ENCODE measurements at places on chromosomes 6 and 20.

- DNase-seq: no peak
Measured at GRCh38 chr20:992801-993535, 9.1 kb downstream of the RSPO4 start.

GRCh38 chr6:7604003-7604402 lies 14.0 kb downstream of the SNRNP48 start:
- DNase-seq: no peak

GRCh38 chr20:38883981-38884733 lies 42.1 kb upstream of the FAM83D start:
- no peak for DNase-seq

- no peak for DNase-seq
Measured at GRCh38 chr20:59055302-59055701, 12.7 kb upstream of the PRELID3B start.

DNA sequence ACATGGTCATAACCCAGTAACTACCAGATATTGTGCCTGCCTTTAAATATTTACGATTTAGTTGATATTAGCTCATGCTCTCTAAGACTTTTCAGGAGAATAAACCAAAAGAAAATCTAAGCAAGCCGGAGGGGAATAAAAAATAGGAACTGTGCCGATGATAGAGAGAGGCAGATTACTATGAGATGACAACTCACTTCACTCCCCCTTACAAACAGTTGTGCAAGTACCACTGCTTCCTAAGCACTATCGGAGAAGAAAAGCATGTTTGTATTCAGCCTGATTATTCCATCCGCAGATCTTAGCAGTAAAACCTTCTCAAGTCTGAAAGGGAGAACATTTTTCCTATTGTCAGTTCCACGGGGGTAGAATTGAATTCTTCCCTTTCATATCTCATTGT lies 294.4 kb downstream of the KCNQ5 start:
- DNase-seq: no peak

GRCh38 chr6:69284176-69284730 lies 512.6 kb downstream of the LMBRD1 start:
- DNase-seq: no peak

DNA sequence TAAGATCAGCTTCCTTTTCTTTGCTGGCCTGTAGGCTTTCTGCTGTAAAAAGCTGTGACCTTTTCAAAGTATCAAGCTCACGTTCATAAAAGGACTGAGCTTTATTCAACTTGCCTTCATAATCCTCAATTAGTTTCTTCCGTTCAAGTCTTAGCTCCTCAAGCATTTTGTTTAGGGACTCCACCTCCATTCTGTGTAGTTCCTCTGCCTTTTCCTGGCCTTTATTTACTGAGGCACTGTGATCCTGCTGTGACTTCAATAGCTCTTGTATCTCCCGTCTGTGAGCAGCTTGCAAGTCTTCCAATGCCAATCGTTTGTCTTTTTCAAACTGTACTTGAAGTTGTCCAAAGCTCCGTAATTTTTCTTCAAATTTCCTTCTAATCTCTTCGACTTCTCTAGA lies 54.4 kb downstream of the FAM184A start:
- DNase-seq: no peak

GRCh38 chr6:147057188-147057587 lies 147.0 kb upstream of the STXBP5 start:
- DNase-seq: no peak

DNA sequence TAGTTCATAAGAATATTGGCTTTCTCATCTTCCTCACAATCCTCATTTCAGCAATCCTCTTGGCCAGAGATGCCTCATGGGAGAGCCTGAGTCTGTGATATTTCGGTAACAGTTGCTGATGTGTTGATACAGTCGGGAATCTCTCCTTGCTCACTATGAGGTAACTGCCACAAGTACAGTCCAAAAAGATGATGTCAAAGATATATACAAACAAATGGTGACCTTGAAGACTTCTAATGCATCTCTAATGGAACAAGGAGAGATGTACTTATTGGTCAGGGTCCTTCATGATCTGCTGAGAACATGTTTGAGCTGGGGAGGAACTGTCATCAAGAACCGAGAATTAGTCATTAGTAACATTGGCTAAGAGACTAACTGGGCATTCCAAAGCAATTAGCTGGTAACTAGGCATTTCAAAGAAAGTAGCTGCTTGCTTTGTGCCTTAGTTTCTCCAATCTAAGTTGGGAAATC lies 56.1 kb downstream of the FILIP1 start:
- DNase-seq: no peak

DNA sequence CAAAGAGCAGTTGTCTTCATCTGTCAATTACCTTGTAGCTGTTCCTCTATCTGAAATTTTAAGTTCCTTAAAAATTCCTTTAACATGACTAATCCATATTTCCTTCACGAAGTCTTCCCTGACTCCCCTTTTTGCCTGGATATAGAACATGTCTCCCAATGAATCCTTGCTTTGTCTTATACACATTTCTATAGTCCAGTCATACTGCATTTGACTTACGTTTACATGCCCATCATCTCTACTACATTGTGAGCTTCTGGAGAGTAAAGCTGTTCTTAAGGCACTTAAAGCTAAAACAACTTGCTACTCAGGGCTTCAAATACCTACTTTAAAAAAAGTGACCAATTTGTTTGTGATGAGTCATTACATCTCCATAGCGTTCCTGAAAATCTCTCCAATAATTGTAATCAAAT lies 4.9 kb downstream of the REV3L start:
- DNase-seq: no peak

- DNase-seq: peak; percentile 28
Measured at GRCh38 chr6:35146453-35146852, 5.3 kb upstream of the TCP11 start.

GRCh38 chr6:39657355-39658135 lies 67.7 kb downstream of the KIF6 start:
- DNase-seq: no peak

DNA sequence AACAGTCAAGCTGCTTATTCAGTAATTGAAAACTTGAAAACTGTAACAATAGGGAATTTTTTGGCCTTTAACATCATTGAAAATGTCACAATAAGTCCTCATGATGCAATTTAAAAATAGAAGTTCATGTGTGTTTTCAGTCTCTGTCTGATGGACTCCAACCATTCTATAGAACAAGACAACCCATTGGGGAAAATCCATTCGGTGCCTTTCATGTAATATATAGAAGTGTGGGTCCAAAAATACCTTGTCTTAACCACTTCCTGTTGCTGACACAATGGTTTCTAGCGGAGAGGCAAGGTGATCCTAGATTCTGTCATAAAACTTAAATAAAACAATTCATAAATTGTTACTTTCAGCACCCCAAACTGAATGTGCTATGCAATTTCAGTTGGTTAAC lies 1131.3 kb upstream of the MAP3K7 start:
- no peak for DNase-seq
